ENCODE measurements at places on chromosomes 7 and 10.

DNA sequence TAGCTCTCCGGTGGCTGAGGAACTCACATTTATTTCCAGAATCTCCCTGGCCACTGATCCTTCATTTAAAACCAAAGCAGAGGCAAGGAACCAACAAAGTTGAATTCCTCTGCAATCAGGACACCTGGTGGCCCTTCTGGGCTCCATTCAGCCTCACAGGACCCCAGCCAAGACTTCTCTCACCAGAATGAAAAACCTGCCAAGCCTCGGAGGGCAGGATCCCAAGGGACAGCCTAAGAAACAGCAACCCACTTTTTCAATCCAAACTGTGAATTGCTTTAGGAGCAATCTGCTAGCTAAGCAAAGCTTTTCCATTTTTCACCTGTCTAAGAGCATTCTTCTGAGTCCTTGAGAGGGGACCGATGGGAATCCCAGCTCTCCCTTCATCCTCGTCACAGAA is 34.6 kb downstream of the OAT start:
- no peak overlapping the region for H3K27ac ChIP-seq
- DNase-seq, result no peak
- H3K4me1 ChIP-seq, result no peaks in the 10 kb centered on the region
- H3K27me3 ChIP-seq, result peaks cover 24% of the 10 kb centered on the region
- H3K4me3 ChIP-seq, result no peak overlapping the region

- no peaks in the 10 kb centered on the region for H3K36me3 ChIP-seq
- DNase-seq, result no peak
- no peaks in the 10 kb centered on the region for H3K4me1 ChIP-seq
- no peak overlapping the region for H3K27ac ChIP-seq
- no peaks in the 10 kb centered on the region for H3K27me3 ChIP-seq
- H3K4me3 ChIP-seq, result no peak overlapping the region
Observed at GRCh38 chr10:125190414-125190813, 30.1 kb upstream of the CTBP2 start.

DNA sequence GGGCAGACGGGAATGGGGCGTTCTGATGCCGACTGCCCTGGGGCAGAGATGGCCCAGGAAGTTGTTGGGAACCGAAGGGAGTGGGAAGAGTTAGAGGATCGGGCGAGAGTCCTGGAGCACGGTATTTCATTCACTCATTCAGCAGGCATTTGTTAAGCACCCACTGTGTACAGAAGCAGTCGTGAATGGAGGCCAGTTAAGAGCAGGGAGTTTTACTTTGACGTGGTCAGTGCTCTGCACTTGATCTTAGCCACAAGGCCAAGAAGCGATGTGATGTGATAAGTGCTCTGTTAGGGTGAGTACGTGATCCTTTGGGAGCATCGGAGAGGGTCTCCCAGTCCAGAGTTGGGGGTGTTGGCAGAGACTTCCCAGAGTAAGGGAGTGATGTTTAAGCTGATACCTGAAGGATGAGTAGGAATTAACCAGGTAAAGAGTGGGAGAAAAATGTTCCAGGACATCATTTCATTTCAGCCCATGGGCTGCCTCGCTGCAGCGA is 890 bp downstream of the ZFYVE27 start:
- H3K36me3 ChIP-seq, result no peaks in the 10 kb centered on the region
- no peak for DNase-seq
- no peaks in the 10 kb centered on the region for H3K27me3 ChIP-seq
- H3K4me3 ChIP-seq, result peak overlapping the region; percentile 99
- H3K27ac ChIP-seq, result no peak overlapping the region
- peaks cover 5% of the 10 kb centered on the region for H3K4me1 ChIP-seq

- no peaks in the 10 kb centered on the region for H3K36me3 ChIP-seq
- H3K4me3 ChIP-seq, result no peak overlapping the region
- DNase-seq, result no peak
- H3K27me3 ChIP-seq, result no peaks in the 10 kb centered on the region
- no peaks in the 10 kb centered on the region for H3K4me1 ChIP-seq
Observed at GRCh38 chr10:68559251-68559650, 886 bp upstream of the TET1 start.
